ENCODE measurements at places on chromosomes 12 and 14.
A peak's percentile ranks its signal among the peaks of the same experiment; 100 is the strongest.

DNA sequence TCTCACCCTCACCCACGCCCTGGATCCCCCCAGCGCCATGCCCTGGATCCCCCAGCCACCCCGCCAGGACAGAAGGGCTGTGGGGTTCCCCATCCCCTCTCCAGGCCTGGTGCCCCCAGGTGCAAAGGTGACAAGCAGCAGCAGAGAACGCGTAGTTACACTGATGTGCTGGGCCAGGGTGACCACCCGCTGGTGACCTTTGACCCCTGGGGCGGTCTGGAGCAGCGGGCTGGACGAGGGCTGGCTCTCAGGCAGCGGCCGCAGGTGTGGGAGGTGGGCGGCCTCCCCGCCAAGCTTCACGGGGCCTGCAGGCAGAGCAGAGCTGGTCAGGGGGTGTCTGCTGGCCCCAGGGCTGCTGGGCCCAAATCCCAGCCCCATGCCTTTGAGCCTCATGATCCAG is 40.1 kb downstream of the RFLNA start:
- DNase-seq = no peak

DNA sequence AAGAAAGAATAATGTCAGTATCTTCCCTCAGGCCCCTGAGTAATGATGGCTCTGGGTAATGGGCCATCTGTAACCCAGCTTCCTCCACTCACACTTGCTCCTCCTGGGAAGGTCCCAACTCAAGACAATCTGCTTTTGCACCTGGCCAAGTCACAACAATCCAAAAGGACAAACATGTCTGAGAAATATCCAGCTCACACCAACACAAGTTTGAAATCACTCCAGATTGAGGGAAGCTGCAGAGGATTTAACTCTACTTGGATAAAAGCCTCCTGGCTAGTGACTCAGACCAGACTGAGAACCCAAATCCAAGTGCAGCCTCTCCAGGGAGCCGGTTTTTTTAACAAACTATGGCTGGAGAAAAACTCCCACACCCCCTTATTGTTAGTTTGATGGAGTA is 34.2 kb downstream of the RTRAF start:
- DNase-seq = no peak

DNA sequence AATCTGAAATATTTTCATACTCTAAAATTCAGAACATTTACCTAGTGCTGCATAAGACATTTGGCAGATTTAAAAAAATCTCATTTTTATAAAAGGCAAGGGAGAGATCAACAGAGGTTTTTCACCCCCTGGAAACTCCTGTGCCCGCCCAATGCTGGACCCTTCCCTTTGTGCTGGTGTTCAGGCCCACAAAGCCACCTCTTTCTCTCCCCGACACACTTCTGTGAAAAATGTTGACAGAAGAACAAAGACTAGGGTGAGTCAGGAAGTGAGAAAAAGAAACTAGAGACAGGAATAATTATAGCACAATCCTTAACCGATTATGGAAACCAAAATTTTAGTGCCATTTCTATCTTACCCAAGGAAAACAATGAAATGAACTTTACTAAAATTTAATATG is 197.7 kb upstream of the STXBP6 start:
- DNase-seq = no peak

DNA sequence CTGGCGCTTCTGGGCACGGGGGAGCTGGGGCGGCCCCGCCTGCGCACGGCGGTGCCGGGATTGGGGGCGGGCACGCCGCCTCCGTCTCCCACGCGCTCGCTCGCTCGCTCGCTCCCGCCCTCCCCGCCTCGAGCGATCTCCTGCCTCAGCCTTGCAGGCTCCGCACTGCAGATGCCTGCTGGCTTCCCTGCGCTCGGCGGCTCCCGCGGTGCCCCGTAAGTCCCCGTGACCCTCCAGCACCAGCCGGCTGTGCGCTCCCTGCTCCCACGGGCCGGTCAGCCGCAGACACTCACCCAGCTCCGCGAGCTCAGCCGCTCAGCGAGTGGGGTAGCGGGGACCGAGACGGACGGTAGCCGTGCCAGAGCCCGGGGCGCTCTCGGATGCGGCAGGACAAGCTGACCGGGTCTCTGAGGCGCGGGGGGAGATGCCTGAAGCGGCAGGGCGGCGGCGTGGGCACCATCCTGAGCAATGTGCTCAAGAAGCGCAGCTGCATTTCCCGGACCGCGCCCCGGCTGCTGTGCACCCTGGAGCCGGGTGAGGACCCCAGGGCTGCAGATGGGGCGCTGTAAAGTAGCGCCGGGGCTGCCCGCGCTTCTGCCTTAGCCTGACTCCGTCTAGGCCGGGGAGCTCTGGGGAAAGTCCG is at the start of gene TBC1D30:
TBC1D30 (plus strand) TSS at position 148 of the 643 bp plus-strand sequence; CDS start at position 381, 233 bp downstream.
- DNase-seq = peak; percentile 86

DNA sequence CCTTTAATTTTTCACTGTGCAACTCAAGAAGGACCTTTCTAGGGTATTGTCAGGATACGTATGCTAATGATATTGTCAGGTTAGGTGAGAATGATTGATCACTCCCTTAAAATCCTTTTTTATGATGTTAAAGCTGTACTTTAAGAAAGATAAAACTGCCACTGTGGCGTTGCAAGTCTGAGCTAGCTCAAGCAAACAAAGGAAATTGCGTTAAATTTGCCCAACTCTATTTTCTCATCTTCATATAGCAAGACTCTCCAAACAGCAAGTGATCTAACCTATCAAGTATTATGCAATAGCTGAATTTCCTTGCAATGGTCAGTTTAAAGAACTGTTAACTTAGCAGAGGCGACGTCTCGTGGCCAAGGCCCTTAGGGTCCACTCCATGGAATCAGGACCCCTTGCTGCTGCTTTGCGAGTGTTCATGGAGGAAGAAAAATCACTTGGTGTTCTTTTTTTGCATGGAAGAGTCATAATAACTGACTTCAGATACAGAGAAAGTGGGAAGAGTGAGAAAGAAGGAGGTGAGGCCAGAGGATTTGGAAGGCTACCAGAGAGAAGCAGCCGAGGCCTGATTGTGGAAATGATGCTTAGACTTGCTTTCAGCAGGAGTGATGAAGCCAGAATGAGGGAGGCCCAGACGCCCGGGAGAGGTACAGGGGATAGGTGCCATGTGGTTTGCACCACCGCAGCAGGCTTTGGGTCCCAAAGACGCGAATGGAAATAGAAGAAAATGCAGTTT is 2.5 kb downstream of the TRAF3 start:
- no peak for DNase-seq

GRCh38 chr12:73892201-73892600 is 645.4 kb upstream of the ATXN7L3B start:
- no peak for DNase-seq
